HCT116 (cell line): ENCODE measurements at places on chromosomes 3 and 15.

- DNase-seq = no peak
- no peak overlapping the region for H3K4me3 ChIP-seq
- no peaks in the 10 kb centered on the region for H3K36me3 ChIP-seq
- no peaks in the 10 kb centered on the region for H3K4me1 ChIP-seq
- H3K27me3 ChIP-seq = no peaks in the 10 kb centered on the region
These were observed 110.7 kb upstream of the EPHA3 start for GRCh38 chr3:88996691-88997090.

GRCh38 chr15:47514200-47514652, 203.1 kb upstream of the SEMA6D start:
- DNase-seq = no peak
- H3K27me3 ChIP-seq = no peaks in the 10 kb centered on the region
- no peaks in the 10 kb centered on the region for H3K36me3 ChIP-seq

DNA sequence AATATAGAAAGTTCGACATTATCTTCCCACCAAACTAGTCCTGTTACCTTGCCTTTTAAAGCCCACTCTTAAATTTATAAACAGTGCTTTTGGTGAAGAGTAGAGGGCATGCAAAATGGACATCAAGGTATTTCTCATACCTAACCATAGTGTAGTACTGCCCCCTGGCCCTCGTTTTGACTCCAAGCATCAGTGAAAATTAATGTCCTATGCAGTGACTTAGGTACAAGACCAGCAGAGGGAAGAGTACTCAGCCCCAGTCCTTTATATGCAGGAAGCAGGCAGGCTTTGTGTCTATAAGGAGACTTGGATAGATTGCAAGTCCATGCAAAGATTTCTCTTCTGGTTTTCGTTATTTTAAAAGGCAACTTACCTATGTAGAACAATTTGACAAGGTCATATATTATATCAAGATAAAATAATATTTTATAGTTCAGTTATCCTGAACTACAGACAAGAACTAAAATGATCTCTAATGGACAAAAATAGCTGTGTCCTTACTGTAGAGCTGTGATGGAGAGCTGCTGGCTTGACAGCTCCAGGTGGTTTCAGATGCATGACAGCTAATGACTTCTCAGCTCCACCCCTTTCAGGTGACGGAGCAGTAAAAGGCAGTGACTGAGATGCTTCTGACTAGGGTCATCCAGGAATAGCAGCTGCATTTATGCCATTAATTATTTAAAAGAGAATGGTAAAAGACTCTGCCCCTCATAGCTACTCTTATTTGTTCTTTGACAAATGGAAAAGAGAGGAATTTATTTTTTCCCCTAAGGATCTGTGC, 646.1 kb downstream of the SQOR start:
- H3K27me3 ChIP-seq = no peaks in the 10 kb centered on the region
- H3K27ac ChIP-seq = no peak overlapping the region
- H3K4me1 ChIP-seq = no peaks in the 10 kb centered on the region

- no peak overlapping the region for H3K27ac ChIP-seq
- DNase-seq = no peak
- no peaks in the 10 kb centered on the region for H3K4me1 ChIP-seq
- H3K4me3 ChIP-seq = no peak overlapping the region
- H3K36me3 ChIP-seq = peaks cover 25% of the 10 kb centered on the region; the same call in 1 of the 2 replicates
These were observed 40.9 kb upstream of the PTPN23 start for GRCh38 chr3:47339951-47340350.

GRCh38 chr3:187039723-187040414, 99.4 kb downstream of the RPL39L start:
- no peaks in the 10 kb centered on the region for H3K27me3 ChIP-seq
- H3K4me3 ChIP-seq = no peak overlapping the region
- peaks cover 2% of the 10 kb centered on the region; the same call in 1 of the 2 replicates for H3K4me1 ChIP-seq
- H3K27ac ChIP-seq = no peak overlapping the region
- DNase-seq = no peak
- no peaks in the 10 kb centered on the region for H3K36me3 ChIP-seq

- no peaks in the 10 kb centered on the region for H3K27me3 ChIP-seq
- H3K4me1 ChIP-seq = no peaks in the 10 kb centered on the region
- no peak overlapping the region for H3K27ac ChIP-seq
- H3K36me3 ChIP-seq = no peaks in the 10 kb centered on the region
- H3K4me3 ChIP-seq = no peak overlapping the region
- no peak for DNase-seq
These were observed 44.3 kb upstream of the SLC24A5 start for GRCh38 chr15:48076454-48076853.

GRCh38 chr15:28078191-28078719, 20.9 kb downstream of the OCA2 start:
- no peak overlapping the region for H3K4me3 ChIP-seq
- no peak overlapping the region for H3K27ac ChIP-seq
- no peaks in the 10 kb centered on the region for H3K4me1 ChIP-seq
- H3K36me3 ChIP-seq = no peaks in the 10 kb centered on the region

DNA sequence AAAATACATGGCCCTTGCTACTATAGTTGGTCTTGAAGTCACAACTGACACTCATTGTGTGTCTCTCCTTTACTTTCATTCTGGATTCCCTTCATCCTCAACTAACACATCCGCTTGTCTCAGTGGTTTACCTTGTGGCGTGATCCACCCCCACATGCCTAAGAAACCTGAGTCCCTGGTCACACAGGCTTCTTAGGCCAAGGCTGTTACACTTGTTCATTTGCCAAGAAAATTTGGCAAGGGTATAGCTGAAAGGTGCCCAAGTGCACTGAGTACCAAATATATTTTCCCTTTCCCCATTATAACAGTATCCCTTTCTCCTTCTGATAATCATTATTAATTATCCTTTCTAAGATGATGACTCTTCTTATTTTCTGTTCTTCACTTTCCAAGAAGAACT, 207.6 kb upstream of the STAC start:
- no peaks in the 10 kb centered on the region for H3K27me3 ChIP-seq
- DNase-seq = no peak
- H3K36me3 ChIP-seq = no peaks in the 10 kb centered on the region
- H3K27ac ChIP-seq = no peak overlapping the region
- H3K4me3 ChIP-seq = no peak overlapping the region

GRCh38 chr3:62169906-62170660, 203.3 kb downstream of the FEZF2 start:
- H3K4me1 ChIP-seq = no peaks in the 10 kb centered on the region
- no peak overlapping the region for H3K27ac ChIP-seq
- DNase-seq = no peak
- H3K36me3 ChIP-seq = no peaks in the 10 kb centered on the region
- H3K4me3 ChIP-seq = no peak overlapping the region
- H3K27me3 ChIP-seq = no peaks in the 10 kb centered on the region

DNA sequence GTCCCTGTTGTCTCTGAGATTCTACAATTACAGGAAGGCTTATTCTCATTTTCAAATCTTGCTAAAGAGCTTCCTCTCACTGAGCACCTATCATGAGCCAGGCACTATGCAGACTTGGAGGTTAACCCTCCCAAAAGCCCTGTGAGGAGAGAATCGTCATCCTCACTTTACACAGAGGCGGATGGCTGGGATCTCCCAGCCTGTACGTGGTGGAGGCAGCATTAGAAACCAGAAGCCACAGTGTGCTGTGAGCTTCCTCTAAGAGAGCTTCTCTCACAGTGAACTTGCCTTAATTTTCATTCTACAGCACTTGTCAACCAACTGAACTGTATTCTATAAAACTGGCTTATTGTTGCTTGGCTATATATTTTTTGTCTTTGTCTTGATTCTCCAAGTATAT, 6.1 kb upstream of the DGKG start:
- no peak overlapping the region for H3K27ac ChIP-seq
- DNase-seq = no peak
- no peak overlapping the region for H3K4me3 ChIP-seq
- H3K4me1 ChIP-seq = no peaks in the 10 kb centered on the region
- H3K27me3 ChIP-seq = peaks cover 67% of the 10 kb centered on the region

GRCh38 chr15:87528873-87529272, 727.7 kb downstream of the NTRK3 start:
- no peak for DNase-seq
- no peaks in the 10 kb centered on the region for H3K36me3 ChIP-seq
- H3K4me1 ChIP-seq = no peaks in the 10 kb centered on the region

- H3K27ac ChIP-seq = no peak overlapping the region
- H3K27me3 ChIP-seq = no peaks in the 10 kb centered on the region
- no peaks in the 10 kb centered on the region for H3K4me1 ChIP-seq
- no peak overlapping the region for H3K4me3 ChIP-seq
- no peak for DNase-seq
These were observed 751 bp upstream of the PLA2G4E start for GRCh38 chr15:42021593-42021992.

DNA sequence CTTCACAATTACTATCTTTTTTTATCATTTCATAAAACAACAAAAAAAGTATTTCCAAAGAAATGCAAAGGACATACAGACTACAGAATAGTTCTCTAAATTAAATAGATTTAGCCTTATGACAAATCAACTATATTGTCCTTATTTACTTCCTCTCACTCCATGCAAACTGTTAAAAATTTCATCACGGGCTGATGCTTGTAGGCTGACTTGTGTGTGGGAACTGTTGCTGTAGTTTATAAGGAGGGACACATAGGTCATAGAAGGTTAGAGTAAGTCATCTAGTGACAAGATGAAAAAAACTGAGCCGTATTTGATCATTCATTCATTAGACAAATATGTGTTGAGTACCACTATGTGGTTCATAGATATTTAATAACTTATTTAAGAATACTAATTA, 232.5 kb upstream of the TBL1XR1 start:
- H3K4me3 ChIP-seq = no peak overlapping the region
- H3K27ac ChIP-seq = no peak overlapping the region
- no peaks in the 10 kb centered on the region for H3K27me3 ChIP-seq
- H3K36me3 ChIP-seq = no peaks in the 10 kb centered on the region

GRCh38 chr15:72740219-72740618, 43.3 kb downstream of the ADPGK start:
- H3K4me1 ChIP-seq = no peaks in the 10 kb centered on the region
- H3K27me3 ChIP-seq = no peaks in the 10 kb centered on the region
- H3K4me3 ChIP-seq = no peak overlapping the region

GRCh38 chr3:139937674-139938279, 2.8 kb downstream of the CLSTN2 start:
- H3K36me3 ChIP-seq = no peaks in the 10 kb centered on the region
- no peak overlapping the region for H3K27ac ChIP-seq
- no peaks in the 10 kb centered on the region for H3K4me1 ChIP-seq

- DNase-seq = no peak
- no peak overlapping the region for H3K4me3 ChIP-seq
- H3K27me3 ChIP-seq = peaks cover 7% of the 10 kb centered on the region; the same call in 1 of the 2 replicates
- H3K4me1 ChIP-seq = peaks cover 18% of the 10 kb centered on the region
- no peaks in the 10 kb centered on the region for H3K36me3 ChIP-seq
These were observed 193.3 kb upstream of the PROK2 start for GRCh38 chr3:71978150-71978721.

DNA sequence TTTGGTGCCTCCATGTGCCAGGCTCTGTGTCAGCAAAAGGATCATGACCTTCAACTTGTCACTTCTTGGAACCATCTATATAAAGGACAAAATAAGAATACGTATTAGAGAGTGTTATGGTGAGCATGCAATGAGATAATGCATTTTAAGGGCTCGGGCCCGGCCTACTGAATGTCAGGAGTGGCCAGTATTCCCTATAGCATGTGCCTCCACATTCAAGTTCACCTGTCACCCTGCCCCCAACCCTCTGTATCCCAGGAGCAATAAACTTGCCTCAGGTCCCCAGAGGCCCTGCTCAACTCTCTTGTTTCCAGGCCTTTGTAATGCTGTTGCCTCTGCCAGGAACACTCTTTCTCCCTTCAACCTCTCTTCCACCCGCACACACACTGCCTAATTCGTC, 90.2 kb upstream of the SLC6A11 start:
- H3K4me1 ChIP-seq = no peaks in the 10 kb centered on the region
- no peak overlapping the region for H3K4me3 ChIP-seq
- H3K27ac ChIP-seq = no peak overlapping the region
- no peaks in the 10 kb centered on the region for H3K36me3 ChIP-seq

DNA sequence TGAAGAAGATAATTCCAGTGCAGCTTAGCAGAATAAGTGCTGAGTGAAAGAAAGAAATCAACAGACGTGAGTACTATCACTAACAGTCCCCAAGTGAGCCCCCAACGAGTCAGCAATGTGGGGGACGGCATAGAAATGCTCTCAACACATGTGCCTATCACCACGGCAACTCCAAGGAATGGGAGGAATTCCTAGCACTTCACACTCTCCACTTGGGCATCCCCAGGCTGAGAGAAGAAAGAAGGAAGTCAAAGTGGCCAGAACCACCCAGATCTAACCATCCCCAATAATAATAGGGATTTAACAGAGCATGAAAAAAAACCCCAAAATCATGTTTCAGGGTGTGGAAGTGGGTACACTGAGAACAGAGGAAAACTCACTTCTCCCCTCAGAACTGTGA, 29.3 kb upstream of the CPNE4 start:
- H3K36me3 ChIP-seq = no peaks in the 10 kb centered on the region
- H3K27ac ChIP-seq = no peak overlapping the region

DNA sequence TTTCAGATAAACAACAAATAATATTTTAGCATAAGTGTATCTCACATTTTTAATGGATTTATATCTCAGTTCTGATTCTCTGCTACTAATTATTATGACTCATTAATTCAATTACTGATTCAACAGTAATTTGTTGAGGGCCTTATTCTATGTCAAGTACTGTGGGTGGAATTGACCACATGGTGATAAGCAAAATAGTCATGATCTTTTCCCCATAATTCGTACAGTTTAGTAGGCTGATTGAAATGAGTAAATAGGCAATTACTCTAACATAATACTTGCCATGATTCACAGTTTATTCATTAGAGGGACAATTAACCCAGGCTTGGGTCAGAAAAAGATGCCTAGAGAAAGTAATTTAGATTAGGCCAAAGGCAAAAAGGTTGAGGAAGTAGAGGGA, 60.9 kb upstream of the SLC4A7 start:
- no peak overlapping the region for H3K4me3 ChIP-seq
- no peak for DNase-seq
- no peak overlapping the region for H3K27ac ChIP-seq
- H3K27me3 ChIP-seq = no peaks in the 10 kb centered on the region

GRCh38 chr15:68389041-68389930, 42.7 kb downstream of the ITGA11 start:
- H3K4me3 ChIP-seq = no peak overlapping the region
- H3K27ac ChIP-seq = no peak overlapping the region
- no peak for DNase-seq
- no peaks in the 10 kb centered on the region for H3K4me1 ChIP-seq
- peaks cover 12% of the 10 kb centered on the region for H3K27me3 ChIP-seq
- no peaks in the 10 kb centered on the region for H3K36me3 ChIP-seq

DNA sequence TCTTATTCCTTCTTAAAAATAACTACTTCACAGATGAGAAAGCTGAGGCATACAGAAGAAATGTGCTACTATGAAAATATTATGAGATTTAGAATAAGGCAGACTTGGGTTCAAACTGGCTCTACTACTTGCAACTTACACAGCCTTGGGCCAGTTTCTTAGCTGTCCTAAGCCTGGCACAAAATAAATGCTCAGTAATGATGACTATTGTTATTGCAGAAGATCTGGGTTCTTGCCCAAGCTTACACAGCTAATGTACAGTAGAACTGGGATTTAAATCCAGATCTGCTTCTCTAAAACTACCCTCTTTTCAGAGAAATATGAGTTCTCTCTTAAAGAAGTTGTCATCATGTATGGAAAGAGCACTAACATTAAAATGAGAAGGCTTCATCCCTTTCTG, 228.2 kb upstream of the TPRG1 start:
- no peak for DNase-seq
- peaks cover 18% of the 10 kb centered on the region for H3K4me1 ChIP-seq
- no peaks in the 10 kb centered on the region for H3K36me3 ChIP-seq
- H3K4me3 ChIP-seq = no peak overlapping the region
